HFF-Myc (cell line): ENCODE measurements at places on chromosomes 4 and X.
A peak's percentile ranks its signal among the peaks of the same experiment; 100 is the strongest.

DNA sequence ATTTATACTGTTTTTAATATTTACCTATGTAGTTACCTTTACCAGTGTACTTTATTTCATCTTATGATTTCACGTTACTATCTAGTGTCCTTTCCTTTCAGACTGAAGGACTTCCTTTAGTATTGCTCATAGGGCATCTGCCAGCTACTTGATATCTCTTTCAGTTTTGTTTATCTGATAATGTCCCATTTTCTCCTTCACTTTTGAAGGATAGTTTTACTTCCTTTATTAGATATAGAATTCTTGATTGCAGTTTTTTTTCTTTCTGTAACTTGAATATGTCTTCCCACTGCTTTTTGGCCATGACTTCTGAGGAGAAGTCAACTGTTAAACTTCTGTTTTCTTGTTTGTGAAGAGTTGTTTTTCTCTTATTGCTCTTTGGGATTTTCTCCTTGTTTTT is 69.4 kb upstream of the MAGED1 start:
- no peak for DNase-seq

DNA sequence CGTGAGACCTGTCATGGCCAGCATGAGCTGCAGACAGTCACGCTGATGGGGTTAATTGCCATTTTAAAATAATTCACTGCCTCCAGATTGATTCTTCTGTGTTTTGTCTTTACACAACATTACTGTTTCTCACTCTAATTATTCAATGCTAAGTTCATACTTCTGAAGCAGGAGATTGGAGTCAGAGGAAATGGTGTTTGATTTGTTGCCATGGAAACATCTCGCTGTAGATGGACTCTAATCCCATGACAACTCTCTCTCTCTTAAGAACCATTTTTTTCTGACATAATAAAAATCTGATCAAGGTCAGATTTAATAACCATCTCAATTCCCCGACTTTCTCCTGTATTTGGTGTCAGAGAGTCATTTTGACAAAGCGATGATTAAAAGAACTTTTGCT is 209.0 kb downstream of the IDS start:
- no peak for DNase-seq

DNA sequence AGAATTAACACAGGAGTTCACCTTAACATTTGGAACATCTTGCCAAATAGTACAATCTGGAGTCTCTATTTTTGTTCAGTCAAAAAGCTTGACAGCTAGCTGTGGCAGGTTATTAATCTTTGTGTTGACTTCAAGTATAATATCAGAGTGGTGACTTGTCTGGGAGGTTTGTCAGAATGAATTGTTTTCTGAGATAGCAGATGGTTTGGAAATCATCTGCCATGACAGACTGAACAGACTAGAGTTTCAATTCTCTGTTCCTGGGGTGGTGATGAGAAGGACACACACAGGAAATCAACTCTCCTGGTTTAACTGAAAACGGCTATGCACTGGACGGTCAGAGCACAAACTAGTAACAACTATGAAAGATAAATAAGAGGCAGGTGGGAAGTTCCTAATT is 203.3 kb upstream of the EMCN start:
- DNase-seq, result no peak

GRCh38 chr4:38671592-38671940 is 7.6 kb downstream of the KLF3 start:
- no peak for DNase-seq

DNA sequence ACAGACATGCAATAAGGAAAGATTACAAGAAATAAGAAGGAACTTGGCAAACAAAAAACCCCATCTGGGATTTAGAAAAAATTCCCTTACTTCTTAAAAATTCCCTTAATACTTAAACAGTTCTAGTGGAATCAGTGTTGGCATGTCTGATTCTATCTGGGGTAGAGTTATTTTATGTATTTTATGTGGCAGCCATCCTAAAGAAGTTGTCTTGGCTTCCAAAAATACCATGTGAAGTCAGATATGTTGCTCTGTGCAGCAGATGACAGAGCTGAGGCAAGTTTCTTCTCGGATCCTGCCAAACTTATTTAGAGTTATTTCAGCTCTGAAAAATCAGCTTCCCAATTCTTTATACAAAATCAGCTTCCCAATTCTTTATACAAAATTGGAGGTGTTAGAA is 14.7 kb downstream of the YY2 start:
- no peak for DNase-seq

DNA sequence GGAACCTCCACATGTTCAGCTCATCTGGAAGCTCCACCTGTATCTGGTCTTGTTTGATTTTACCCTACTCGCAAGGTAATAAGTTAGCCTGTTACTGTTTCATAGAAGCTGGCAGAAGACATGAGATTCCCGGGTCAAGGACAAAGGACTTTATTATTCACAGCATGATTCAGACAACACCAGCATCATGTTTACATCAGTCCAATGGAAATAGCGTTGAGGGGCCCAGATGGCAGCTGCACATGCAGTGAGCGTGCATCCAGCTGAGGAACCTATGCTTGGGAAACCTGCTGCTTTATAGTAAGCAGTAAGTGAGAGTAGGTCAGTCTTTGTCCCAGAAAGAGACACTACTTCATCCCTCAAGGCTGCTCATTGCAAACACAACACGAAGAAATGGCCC is 19.8 kb downstream of the TSPAN5 start:
- DNase-seq, result no peak

DNA sequence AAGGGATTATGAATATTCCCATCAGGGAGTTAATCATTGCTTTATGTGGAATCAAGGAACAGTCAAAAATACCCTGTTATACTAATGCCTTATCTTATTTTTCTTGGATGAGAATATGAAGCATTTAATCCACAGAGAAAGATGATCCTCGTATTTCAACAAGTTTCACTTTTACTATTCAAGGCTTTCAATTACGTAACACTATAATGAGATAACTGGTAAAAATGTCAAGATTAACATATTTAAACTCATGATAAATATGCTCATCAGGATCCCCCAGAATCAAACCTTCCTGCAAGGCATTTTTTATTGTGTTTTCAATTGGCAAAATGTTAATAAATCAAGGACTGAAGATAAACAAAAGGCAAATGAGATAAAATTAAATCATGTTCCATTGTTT is 5.1 kb downstream of the ZXDA start:
- no peak for DNase-seq

DNA sequence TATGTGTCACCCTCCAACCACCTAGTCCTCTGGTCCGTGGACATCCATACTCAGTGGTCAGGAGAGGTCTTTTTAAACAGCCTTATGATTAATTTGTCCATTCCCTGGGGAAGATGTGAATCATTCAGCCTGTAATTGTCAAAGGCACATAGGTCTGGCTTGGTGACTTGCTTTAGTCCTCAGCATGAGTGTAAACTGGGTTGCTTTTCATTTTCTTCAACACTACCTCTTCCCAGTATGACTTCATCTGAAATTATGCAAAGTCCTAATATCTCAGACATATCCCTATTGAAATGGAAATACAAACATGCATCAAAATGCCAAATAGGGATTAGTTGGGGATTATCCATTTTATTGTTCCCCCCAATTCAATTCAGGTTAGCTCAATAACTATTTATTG is 208.3 kb upstream of the AMOT start:
- DNase-seq, result no peak

- DNase-seq, result peak; percentile 89
These were observed at the start of gene COMMD8 for GRCh38 chr4:47463235-47463956. Gene COMMD8, minus strand, starts transcription at chr4:47463702. Its CDS starts 51 bp downstream, at chr4:47463651.

GRCh38 chr4:135949931-135950330 is 1582.4 kb downstream of the PCDH18 start:
- no peak for DNase-seq

DNA sequence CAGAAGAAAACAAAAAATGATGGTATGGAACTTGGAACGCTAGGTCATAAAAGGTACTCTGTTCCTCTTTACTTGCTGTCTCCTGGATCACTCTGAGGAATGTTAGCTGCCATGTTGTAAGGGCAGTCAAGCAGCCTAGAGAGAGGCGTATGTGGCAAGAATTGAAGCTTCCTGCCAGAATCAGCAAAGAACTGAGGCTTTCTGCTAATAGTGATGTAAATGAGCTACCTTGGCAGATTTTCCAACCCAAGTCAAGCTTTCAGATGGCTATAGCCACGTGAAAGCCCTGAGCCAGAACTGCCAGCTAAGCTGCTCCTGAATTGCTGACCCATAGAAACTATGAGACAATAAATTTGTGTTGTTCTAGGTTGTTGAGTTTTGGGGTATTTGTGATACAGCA is 38.7 kb downstream of the AASDH start:
- DNase-seq, result no peak

DNA sequence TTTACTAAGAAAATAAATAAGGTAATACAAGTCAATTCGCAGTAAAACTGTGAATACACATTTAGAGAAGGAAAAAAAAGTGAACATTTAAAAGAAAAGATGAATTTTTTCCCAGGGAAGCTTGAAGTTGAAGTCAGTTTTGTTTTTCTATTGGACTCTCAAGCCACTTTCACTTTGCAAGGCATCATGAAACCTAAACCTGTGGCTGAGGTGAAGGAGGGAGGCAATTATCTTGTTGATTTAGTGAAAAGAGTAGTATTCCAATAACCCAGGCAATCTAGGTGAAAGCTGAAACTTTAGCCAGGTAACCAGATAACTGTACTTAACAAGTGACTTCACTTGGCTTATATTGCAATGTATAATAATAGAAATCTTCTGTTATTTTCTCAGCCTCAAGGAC is 138.6 kb downstream of the HDX start:
- no peak for DNase-seq

DNA sequence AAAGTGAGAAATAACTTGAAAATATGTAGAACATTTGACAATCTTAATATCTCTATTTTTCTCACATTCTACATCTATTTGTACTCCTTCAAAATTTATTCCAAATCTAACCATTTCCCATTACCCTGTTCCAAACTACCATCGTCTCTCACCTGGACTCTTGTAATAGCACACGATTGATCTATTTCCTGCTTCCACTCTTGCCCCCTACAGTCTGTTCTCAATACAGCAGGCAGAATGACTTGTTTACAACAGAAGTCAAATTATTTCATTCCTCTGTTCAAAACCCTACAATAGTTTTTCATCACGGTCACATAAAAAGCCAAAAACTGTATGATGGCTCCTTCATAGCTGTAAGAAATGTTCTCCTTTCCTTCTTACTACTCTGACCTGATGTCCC is 21.1 kb upstream of the LUZP4 start:
- DNase-seq, result no peak

GRCh38 chr4:104425948-104426347 is 68.7 kb downstream of the CXXC4 start:
- DNase-seq, result no peak

DNA sequence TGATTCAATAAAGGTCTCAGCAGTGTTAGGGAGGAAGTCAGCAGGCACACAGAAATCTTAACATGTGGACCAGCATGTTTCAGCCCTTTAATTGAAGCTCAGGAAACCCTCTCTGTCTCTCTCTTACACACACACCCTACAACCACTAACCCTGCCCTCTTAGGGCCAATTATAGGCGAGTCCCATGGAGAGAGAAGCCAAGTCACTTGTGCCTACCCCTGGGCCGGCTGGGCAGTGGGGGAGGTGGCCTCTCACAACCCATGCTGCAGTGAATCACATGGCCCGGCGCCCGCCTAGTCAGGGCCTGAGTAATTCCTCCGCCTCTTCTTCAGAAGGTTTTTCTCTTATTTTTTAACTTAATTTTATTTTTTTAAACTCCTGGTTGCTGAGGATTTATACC is 3.7 kb downstream of the FGD1 start:
- DNase-seq, result no peak

DNA sequence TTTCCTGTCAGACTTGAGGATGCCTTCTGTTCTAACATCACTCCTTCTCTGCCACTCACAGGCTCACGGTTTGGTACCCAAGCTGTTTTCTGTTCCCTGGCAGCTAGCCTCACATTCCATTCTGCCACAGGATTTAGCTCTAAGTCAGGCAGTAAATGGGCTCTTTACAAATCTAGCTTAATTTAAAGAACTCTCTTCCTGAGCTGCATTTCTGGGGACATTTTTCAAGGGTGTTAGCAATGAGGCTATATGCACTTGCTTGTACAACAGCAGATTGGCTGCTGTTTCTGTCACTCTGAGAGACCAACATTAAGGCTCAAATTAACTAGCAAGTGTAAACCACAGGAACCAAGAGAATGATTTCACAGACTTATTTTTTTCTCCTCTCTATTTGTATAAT is 337.8 kb upstream of the NOCT start:
- no peak for DNase-seq

GRCh38 chrX:41468647-41469323 is 21.6 kb downstream of the NYX start:
- DNase-seq, result no peak

DNA sequence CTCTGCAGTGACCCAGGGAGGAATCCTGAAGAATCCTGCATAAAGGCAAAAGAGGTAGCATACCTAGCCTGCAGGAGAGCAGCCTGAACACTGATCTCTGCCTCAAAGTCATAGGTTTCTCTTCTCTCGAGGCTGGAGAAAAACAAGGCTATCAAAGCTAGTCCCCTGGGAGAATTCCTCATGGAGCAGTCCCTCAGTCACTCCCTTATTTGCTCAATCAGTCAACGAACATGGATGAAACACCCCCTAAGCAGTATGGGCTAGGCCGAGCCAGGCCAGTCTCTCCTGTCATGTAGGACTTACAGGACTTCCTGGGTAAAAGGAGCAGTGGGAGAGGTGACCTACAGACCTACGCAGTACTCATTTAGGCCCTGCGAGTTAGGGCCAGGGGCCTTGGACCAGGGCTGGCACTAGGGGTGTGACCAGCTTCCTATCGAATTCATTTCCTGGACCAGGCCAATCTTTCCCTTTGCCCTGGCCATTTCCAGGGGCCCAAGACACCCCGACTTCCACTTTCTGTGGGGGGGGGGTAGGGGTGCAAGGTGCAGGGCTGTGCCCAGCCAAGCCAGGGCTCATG is 164.1 kb downstream of the EFNB1 start:
- DNase-seq, result no peak
